ENCODE measurements at places on chromosomes 12 and 14.

DNA sequence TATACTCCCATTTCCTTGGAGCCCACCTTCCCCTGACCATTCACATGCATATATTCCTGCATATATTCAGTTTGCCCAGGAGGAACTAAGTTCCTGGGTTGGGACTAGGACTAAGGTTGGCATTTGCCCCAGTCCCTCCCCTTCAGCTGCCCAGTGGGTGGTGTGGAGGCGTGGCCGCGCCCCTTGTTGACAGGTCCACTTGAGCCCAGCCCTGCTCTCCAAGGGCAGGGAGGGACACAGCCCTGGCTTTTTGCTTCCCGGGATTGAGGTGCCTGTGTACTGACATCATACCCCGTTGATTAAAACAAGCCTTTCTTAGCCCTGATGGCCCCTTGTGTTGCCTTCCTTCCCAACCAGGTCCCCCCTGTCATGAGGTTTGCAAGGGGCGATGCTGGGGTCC, 7.3 kb downstream of the ERBB3 start:
- no peak for DNase-seq

DNA sequence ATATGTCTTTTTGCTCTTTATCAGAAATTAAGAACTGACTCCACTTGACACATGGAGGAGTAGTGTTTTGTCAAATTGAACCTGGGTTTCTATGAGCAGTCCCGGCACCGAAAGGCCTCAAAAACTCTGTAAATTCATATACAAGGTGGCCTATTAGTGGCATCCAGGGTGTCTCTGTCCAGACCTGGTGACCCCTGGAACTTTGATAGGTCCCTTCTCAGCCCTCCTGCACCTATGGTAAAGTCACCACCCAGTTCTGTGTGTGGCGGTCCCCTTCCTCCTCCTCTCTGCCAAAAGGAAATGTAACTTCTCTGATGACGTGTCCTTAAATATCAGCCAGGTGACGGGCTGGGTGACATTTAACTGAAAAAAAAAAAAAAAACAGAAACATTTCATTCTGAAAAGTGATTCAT, 204.0 kb upstream of the FOXN3 start:
- DNase-seq = no peak

GRCh38 chr12:112979041-112979680, 842 bp downstream of the OAS2 start:
- no peak for DNase-seq

- DNase-seq = no peak
Measured at GRCh38 chr12:126069549-126070165, 1004.4 kb downstream of the AACS start.

GRCh38 chr12:105100207-105100985, 7.1 kb upstream of the WASHC4 start:
- no peak for DNase-seq

GRCh38 chr12:105322070-105322469, 8.4 kb upstream of the C12orf75 start:
- DNase-seq = no peak

GRCh38 chr12:107200394-107200793, 107.0 kb upstream of the CRY1 start:
- no peak for DNase-seq

- no peak for DNase-seq
Measured at GRCh38 chr12:131845121-131845520, 16.9 kb downstream of the MMP17 start.

DNA sequence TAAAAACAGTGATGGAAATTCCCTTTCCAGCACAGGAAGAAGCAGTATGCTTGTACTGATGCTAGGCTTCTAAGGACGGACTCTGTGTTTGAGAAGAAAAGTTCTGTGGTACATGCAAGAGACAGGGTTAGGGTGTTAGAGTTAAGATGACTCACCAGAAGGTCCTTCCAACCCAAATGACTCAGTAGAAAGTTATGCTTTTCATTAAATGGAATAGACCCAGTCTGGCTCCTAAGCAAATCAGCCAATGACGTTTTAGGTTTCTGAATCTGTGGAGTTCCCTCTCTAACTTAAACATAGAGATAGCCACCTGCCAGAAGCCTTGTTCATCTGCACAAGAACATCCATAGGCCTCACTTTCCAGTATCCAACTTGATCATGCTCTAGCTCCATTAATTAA, 5.7 kb downstream of the PTHLH start:
- no peak for DNase-seq

- DNase-seq = no peak
Measured at GRCh38 chr12:103547929-103548328, 39.1 kb upstream of the STAB2 start.

GRCh38 chr12:69978020-69978419, 153.0 kb downstream of the MYRFL start:
- no peak for DNase-seq

DNA sequence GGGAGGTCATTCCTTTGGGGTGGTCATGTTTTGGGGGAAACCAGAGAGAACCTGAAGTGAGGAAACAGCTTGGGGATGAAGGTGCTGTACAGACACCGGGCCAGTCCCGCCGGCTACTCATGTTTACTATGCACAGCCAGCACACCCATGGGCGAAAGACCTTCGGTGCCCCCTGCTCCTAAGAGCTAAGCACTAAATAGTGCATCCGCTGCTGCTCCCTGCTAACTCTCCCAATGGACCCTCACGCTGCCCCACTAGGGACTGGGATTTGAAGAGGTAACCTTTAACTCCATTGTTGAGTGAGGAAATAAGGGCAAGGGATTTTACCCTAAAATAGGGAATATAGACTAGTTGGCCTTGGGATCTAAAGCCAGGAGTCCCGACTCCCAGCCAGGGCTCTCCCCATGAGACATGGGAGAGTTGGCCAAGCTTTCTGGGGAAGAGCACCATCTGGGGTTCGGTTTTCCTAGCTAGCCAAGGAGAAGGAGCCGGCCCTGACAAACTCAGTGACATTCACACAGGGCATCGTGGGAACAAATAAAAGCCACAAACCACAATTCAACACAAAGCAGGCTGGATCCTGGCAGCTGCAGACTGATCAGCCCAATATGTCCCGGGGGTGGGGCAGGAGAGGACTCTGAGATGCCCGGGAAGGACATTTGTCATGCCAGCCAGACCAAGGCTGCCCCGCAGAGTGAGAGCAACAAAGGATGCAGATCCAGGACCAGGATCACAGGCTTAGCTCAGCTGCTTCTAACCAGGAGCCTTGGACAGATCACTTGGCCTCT, 91.7 kb downstream of the SINHCAF start:
- DNase-seq = no peak

DNA sequence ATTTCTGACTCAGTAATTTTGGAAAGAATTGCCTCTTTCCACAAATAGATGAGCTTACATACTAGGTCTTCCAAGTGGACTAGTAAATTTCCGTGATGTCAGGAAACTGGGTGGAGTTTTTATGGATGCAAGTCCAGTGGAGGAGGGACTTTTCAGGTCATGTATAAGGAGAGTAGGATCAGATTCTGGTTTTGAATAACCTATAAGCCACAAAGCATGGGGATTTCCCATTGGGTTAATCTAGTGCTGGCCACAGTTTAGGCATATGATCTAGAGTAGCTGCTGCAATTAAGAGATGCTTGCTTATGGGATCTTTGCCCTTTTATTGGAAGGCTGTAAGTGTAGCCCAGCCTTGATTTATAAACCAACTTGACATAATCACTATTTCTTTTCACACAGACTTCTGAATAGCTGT, 33.8 kb downstream of the STK38L start:
- no peak for DNase-seq

- DNase-seq = no peak
Measured at GRCh38 chr14:48430805-48431204, 755.4 kb upstream of the MDGA2 start.

DNA sequence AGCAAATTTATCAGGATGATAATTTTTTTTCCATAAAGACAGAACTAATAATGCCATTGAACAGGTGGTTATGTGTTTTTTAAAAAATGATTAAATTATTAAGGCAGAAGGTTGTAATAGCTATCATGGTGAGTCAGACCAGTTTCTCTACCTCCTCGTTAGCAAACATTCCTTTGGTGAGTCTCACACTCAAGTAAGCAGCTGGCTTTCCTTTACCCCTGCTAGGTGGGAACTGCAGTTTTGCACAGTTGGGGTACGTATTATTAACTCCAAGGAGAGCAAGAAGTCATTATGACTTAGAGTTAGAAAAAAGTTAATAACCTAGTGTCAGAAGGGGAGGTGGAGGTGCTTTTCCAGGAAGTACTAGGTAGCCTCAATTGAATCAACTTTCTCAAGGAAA, 165.3 kb downstream of the SNAPC1 start:
- DNase-seq = no peak

DNA sequence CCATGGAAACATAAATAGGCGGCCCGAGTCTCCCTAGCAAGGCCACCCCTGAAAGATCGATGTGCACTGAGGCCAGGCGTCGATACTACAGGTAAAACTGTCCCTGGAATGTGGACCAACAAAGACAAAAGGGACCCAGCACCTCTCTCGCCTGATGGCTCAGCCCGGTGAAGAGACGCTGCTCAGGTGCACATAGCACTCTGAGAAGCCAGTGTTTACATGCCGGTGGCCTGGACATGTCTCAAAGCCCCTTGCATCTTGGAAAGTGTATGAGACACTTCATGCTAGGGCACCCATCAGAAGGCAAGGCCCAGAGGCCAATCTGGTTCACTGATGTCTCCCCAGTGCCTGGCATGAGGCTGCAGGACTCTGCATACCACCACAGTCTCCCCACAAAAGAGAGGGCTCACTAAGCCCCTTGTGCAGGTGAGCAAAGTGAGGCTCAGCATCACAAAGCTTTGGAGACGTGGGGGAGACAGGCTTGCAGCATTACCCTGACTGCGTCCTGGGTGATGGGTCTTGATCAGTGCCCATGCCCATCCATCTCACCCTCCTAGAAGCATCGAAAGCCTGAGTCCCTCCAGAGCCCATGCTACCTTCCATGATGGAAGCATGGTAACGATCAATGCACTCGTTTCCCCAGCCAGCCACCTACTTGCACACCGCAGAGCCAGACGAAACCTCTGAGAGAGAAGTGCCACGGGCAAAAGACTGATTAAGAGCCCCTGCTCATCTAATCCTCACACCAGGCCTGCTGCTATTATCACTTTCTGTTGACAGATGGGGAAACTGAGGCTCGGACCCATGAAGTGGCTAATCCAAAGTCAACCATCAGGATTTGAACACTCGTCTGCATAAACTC, 16.1 kb downstream of the BCL11B start:
- no peak for DNase-seq

DNA sequence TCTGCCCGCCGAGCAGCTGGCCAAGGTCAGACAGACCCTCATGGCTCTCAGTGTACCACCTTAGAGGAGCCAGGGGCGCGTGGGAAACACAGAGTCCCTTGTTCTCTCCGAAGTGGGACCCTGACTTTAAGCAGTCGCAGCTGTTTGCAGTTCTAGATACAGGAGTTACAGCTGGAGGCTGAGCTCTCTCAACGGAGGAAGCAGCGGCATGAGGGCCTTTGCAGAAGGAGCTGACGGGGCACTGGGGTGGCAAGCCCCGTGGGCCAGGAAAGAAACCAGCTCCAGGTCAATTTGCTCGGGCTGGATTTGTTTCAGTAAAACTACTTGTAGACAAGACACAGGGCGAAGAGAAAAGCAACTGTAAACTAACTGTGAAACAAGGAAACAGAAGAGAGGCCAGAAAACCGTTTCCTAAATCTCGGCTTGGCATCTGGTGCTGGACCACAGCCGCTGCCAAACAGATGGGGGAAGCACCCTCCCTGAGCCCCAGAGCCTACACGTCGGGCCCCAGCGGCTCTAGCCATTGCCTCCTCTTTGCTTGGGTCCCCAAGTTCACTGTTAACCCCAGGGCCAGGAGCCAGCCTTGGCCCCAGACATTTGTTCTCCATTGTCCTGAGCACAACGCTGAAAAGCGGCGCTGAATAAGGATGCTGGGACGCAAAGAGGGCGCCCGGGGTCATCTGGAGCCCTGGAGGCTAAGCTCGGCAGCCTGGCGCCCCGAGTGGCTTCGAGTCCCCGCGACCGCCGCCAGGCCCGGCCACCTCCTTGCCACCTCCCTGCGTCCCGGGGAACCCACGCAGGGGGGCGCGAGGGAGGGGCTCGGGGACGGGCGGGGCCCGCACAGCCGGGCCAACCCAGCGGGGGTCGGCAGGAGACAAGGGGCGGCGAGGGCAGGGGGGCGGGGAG, 914 bp upstream of the PACS2 start:
- peak; percentile 47 for DNase-seq

- DNase-seq = no peak
Measured at GRCh38 chr14:100056964-100057795, 8.0 kb upstream of the EVL start.

GRCh38 chr12:2940564-2940963, 18.6 kb upstream of the TEAD4 start:
- DNase-seq = no peak

- no peak for DNase-seq
Measured at GRCh38 chr12:63163541-63163940, 12.5 kb upstream of the AVPR1A start.

DNA sequence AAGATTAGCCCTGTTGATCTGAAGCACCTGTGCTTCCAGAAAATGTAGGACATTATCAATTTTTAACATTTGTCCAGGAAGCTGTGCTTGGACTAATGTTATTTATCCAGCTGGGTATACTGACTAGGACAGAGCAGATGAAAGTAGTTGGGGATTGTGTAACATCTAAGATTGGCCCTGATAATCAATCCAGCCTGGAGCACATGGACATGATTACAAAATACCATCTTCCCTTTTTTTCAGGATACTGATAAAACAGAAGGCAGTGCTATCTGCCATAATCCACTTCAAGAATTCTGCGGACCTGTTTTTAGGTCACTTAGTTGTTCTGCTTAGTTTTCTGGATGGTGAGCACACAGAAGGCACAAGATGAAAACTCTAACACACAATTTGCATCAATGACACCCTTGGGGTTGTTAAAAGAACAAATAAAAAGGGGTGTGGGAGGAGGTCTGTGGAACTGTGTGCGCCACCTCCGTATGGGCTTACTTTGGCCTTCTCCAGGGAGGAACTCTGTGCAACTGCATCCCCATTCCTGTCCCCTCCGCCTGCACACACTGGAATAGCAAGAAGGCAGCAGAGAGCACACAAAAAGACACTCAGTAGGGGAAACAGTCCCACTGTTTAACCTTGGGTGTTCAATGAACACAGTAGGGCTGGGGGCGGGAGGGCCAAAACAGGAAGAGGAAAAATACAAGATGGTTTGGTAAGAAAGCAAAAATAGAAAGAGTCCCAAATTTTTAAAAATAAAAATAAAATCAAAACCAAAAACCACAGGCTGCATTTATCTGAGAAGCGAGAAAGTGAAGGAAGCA, 31.1 kb upstream of the DUSP6 start:
- DNase-seq = no peak

GRCh38 chr14:91115986-91116770, 2.3 kb downstream of the DGLUCY start:
- no peak for DNase-seq

GRCh38 chr12:56461235-56462159, 6.9 kb upstream of the SPRYD4 start:
- DNase-seq = no peak

DNA sequence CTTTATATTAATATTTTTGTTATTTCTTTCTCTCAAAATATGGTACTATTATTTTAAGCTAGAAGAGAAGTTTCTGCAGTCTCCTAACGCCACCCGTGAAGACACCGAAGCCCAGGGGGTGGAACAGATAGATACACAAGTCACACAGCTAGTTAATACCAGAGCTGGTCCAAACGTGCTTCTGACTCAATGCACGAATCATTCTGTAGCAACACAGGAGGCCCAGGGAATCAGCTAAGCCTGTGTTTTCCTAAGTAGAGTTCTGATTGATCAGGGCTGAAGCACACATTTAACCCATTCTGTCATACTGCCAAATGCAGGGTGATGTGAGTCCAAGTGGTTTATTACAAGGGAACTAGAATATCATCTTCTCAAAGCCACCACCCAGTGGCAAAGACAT, 116.9 kb upstream of the PWP1 start:
- no peak for DNase-seq

GRCh38 chr12:57836442-57837375, 9.8 kb downstream of the CTDSP2 start:
- DNase-seq = peak; percentile 45

Measured in bone marrow (tissue), 2 donors.